NCI-H524 (cell line): ENCODE measurements at places on chromosomes 3 and 15.

GRCh38 chr3:42709621-42710020 is 7.0 kb upstream of the HHATL start:
- DNase-seq = no peak

DNA sequence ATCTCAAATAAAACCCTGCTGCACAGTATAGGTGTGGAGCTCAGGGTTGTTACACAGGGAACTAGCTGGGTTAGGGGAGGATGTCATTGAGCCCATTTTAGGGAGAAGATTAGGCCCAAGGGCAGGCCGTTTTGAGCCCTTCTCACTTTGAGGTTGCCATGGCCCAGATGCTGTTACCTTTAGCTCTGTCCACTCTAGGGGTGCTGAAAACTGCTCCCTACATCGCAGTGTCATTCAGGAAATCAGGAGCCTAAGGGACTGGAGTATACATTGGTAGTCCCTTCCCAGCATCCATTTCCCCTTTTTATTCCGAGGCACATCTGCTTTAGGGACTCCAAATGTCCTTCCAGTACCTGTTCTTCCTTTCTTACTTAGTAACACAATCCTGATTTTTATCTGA is 79.0 kb upstream of the SELENOK start:
- DNase-seq = no peak

DNA sequence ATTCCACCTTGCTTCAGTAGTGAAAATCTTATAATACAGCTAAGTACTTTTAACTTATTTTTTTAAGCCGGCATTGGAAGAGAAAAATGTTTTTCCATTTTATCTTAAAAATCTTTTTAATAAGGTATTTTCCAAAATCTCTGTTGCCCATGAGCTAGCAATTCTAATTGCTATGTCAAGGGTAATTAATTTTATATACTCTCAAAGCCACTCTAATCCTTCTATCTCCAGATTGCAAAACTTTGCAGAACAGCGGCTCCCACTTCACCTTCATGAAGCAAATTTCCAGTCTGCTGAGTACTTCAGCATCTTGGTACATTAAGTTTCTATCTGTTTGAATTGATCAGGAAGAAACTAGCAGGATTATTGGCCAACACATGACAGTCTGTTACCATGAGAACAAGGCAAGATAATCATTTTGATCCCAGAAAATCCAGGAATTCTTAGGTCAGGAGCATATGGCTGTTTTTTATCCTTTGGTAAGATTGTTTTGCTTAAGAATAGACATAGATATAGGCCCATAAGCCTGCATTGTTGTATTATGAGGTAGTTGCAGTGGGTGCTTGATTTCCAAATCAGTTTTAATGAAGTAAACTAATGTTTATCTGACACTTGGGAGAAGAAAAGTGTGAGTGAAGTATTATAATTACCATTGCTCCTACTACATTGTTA is 6.0 kb downstream of the TIPARP start:
- DNase-seq = peak; percentile 96

DNA sequence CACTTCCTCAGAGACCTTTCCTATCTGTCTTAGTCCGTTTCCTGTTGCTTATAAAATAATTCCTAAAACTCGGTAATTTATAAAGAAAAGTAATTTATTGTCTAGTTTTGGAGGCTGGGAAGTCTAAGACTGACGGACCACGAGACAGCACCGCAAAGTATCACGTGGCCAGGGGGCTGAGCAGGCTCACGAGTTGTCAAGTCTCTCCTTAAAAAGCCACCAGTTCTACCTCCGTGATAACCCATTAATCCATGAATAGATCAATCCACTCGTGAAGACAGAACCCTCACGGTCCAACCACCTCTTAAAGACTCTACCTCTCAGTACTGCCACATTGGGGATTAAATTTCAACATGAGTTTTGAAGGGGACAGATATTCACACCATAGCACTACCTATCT is 821 bp downstream of the LINS1 start:
- no peak for DNase-seq

DNA sequence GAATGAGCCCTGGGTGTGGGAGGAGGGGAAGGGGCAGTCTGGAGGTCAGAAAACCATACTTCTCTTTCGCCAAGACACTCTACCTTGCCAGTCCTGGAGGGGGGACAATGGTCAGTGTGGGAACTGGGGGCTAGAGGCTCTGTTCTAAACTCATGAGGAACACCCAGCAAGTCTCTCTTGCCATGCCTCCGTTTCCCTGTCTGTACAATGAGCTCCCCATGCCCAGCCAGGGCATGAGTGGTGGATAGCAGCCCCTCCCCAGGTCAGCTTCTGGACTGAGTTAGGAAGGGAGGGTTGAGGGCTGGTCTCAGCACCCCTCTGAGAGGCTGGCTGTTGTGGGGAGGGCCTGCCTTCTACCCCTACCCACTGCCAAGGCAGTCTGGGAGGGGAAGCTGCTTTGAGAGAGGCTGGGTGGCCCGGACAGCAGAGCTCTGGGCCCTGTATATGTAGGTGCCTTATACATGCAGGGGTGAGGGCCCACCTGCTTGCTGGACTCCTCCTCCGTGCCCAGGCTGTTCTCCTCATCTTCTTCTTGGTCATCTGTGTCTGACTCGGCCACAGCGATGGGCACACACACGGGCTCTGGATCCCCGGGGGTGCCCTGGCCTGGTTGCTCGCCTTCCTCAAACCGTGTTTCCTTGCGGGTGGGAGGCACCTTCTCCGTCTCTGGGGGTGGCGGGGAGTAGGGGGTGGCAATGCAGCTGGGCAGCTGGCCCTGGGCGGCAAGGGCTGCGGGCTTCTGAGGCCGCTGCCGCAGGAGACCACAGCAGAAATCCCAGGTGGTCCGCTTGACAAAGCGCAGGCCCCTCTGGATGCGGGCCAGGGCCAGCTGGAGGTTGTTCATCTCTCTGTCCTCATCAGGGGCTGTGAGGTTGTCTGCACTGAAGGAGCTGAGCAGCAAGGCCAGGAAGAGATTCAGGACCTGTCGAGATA is 68.8 kb downstream of the SCN5A start:
- DNase-seq = no peak

GRCh38 chr3:191138937-191139336 is 60.1 kb upstream of the OSTN start:
- no peak for DNase-seq
